Renal cortex interstitium (tissue), 15 donors: ENCODE measurements at places on chromosomes 5 and 9. TPM values are rescaled to one million over a fixed set of nuclear protein-coding genes. Genes with fewer than 3 reads are reported as not detected.

RNF208 gene
- polyA plus RNA-seq: 6.0 TPM

SPATA31A3 gene
- not detected for polyA plus RNA-seq

P4HA2 gene
- polyA plus RNA-seq: 35.1 TPM

PCDHA9 gene
- polyA plus RNA-seq: 0.05 TPM

DNA sequence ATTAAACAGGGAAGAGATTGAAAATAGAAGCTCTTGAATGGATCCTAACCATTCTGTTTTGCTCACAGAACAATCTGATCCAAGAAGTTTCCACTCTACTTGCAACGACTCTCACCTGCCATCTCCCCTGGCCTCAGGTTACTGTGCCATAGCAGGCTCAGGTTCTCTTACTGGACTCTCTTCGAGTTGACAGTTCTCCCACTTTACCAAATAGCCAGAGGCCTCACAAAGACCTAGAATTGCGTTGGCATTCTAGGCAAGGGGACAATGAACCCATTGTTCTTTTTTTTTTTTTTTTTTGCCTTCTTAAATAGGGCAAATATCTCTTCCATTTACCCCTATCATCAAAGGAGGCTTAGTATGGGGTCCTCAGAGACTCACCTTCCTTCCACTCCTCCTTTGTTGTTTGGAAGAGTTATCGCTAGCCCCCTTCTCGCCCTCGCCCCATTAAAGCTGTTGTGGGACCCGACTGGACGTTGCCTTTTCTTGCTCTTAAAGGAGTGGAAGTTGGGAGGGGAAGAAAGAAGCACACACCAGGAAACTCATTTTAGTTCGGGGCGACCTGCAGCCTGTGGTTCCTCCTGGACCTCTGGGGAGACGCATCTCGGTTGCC, 688 bp upstream of the PLPPR1 start:
- DNase-seq: no peak

DNA sequence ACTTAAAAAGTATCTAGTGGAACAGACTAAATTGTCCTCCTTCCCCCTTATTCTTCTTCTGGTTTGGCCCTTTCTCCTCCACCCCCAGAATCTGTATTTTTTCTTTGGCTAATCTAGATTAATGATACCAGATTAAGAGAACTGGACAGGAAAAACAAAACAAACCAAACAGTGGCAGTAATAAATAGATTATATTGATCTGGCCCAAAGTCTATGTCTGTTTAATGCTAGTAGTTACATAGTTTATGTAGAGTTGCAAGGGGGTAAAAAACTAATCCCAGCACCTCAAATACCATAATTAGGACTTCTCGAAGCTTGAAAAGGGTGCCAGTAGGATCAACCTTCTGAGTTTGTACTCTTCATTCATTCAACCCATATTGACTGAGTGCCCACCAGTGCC, 104.5 kb downstream of the ARL15 start:
- no peak for DNase-seq

GRCh38 chr5:35146406-35146805, 83.9 kb downstream of the PRLR start:
- no peak for DNase-seq

GRCh38 chr5:66358741-66359140, 214.6 kb downstream of the SREK1 start:
- DNase-seq: no peak

DNA sequence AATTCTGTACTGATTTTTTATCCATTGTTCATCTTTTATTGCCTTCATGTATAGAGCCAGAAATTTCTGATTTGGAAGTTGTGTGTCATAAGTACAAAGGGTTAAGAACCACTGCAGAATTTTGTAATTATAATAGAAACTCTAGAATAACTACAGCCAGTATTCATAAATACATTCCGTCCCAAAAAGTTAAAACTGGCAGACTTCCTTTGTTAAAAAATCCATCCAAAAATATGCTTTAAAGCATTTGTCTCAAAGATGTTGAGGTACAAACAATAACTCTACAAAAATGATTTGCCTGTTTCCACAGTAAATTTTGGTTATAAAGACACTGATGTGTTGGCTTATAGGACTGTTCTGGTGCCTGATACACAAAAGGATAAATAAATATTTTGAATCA, 436.6 kb downstream of the DTWD2 start:
- no peak for DNase-seq

DNA sequence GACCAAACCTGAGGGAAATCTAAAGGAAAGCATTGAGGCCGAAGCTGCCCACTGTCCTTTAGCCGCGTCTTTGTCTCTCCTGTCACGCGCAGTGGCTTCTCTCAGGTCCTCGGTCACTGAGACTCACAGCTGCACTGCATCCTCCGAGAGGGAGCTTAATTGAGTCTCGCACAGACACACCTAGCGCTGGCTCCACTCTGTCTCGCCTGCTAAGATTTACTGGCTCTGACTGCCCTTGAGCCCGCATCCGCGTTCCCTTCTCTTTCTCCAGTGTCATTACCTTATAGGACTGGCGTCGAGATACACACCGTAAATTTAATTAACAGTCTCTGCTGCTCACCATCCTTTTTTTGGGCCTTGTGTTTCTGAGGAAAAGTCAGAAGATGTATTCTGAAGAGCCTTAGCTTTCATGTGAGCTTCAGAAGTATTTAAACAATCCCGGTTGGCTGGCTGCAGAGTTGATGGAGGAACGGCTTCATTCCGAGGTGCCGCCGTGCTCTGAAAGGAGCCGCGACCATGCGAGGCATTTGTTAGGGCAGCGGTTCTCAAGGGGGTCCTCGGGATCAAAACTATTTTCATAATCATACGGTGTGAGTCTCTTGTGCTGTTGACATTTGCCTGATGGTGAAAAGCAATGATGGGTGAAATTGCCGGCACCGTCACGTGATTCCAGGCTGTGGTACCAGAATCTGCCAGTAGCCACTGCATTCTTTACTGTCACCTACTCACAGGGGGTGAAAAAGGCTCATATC, 58.3 kb downstream of the GPR107 start:
- no peak for DNase-seq

DNA sequence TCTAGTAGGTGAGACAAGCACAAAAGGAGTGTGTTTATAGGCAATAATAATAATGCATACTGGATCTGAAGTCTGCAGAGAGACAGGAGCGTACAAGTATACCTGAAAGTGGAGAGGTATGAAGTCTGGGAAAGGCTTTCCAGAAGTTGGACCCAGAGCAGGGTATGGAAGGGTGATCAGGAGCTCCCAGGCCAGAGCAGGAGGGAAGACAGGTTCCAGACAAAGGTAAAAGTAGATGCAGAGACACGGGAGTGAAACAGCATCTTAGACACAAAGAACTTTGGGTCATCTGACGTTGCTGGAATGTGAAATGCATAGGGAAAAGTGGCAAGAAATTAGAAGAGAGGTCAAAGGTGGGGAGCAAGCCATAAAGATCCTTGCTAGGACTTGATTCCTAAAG, 175.1 kb downstream of the PAM start:
- no peak for DNase-seq

GRCh38 chr5:88551724-88552345, 283.2 kb upstream of the TMEM161B start:
- no peak for DNase-seq

- no peak for DNase-seq
Observed at GRCh38 chr9:133252301-133253020, 22.5 kb downstream of the ABO start.

GRCh38 chr9:105887679-105888078, 193.3 kb downstream of the TMEM38B start:
- DNase-seq: no peak
